NCI-H446 (cell line): ENCODE measurements at places on chromosomes 3 and 15.

- no peak for DNase-seq
Measured at GRCh38 chr3:53030619-53031449, 15.0 kb downstream of the SFMBT1 start.

- DNase-seq, result no peak
Measured at GRCh38 chr3:149278911-149279310, 54.5 kb downstream of the TM4SF18 start.

DNA sequence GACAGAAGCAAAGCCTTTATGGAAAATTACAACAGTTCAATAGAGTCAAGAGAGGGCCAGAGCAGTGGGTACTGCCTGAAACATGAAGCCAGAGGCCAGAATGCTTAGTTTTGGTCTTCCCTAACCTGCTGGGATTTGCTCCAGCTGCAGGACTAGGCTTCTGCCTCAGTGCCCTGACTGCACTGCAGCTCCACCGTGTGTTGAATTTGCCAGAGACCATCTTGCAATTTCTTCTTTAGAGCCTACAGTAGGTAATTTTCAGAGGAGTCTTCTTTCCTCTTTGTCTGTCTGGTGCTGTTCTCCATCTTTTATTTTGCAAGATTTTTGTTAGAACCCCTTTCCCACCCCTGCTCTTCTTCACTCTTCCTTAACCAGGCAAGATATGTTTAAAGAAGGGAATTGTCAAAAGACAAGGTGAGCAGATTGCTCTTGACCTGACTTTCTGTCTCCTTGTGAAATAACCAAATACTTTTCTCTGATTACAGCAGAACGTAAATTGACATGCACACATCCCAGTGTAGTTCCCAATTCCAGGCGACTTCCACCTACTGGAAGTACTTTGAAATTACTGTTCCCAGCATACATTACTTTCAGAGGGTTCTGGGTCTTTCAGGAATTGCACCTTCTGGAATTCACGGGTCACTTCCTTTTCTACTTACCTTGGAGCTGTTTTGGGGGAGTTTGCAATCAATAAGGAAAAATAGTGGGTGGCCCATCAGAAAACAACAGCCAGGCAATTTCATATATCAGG is 161.2 kb downstream of the MINAR1 start:
- no peak for DNase-seq

DNA sequence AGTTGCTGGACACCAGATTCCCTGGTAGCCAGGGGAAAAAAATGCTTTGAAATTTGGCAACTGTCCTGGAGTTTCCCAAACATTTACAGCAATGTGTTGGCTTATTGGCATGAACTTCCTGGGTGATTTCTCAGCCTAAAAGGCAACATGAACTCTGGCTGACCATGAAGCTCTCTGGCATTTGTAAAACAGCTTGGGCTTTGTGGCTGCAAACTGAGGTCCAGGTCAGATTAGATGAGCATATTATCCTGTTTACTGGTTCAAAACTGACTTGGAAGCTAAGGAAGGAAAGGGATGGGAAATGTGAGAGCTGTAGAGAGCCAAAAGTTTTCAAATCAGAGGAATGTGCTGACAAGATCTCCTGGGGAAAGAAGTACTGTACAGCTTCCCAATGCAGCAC is 139.0 kb downstream of the P3H2 start:
- no peak for DNase-seq

- no peak for DNase-seq
Measured at GRCh38 chr15:75891895-75892294, 11.8 kb upstream of the FBXO22 start.

DNA sequence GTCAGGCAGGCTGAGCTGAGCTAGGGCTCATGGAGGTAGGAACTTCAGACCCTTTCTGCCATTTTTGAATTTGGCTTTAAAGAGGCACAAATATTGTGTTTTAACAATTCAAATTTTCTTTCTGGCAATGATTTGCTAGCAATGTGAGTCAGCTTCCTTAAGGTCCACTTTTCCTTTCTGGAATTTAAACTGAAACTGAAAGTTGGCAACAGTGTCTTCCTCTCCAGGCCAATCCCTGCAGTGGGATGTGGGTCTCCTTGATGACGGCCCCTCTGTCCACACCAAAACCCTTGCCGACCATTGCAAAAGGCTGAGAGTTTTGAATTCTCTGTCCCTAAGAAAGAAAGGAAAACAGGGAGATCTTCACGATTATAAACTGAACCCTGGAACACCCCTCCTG is 27.1 kb downstream of the RPSA start:
- no peak for DNase-seq

DNA sequence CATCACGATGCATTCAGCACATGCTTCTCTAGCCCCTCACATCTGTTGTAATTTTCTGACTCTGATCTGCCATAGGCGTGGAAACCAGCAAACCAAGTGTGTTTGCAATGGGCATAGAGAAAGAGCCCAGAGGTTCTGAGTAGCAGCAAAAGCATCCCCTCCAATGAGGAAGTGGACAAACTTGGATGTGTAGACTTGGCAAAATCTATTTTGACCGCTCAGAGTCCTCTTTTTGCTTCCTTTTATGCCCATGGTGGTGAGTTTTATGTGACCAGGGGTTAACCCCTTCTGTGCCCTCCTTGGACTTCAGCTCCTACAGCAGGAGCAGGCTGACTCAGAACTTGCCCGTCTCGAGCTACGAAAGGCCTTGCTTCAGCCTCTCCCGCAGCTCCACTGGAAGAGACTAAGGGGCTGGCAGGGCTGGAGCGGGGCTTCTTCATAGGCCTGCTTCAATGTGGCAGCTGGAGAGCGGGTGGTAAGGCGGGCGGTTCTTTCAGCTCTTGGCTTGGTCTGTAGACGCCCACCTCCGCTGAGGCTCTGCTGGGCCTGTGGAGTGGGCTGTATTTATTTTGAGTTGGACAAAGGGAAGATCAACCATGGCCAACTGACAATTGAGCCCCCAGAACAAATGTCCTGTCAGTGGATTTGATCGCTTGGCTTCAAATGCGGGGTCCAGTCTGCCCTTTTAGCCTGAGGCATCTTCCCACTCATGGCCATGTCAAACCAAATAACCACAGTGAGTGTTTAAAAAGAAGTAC is 6.5 kb upstream of the ETV5 start:
- DNase-seq, result no peak

GRCh38 chr3:107837895-107838612 is 252.8 kb downstream of the CD47 start:
- DNase-seq, result no peak

GRCh38 chr15:57384024-57384423 is 7.7 kb downstream of the CGNL1 start:
- peak; percentile 53 for DNase-seq

GRCh38 chr15:81161160-81161673 is 27.1 kb downstream of the CFAP161 start:
- DNase-seq, result no peak

- DNase-seq, result no peak
Measured at GRCh38 chr3:71591101-71591500, 7.6 kb upstream of the FOXP1 start.

DNA sequence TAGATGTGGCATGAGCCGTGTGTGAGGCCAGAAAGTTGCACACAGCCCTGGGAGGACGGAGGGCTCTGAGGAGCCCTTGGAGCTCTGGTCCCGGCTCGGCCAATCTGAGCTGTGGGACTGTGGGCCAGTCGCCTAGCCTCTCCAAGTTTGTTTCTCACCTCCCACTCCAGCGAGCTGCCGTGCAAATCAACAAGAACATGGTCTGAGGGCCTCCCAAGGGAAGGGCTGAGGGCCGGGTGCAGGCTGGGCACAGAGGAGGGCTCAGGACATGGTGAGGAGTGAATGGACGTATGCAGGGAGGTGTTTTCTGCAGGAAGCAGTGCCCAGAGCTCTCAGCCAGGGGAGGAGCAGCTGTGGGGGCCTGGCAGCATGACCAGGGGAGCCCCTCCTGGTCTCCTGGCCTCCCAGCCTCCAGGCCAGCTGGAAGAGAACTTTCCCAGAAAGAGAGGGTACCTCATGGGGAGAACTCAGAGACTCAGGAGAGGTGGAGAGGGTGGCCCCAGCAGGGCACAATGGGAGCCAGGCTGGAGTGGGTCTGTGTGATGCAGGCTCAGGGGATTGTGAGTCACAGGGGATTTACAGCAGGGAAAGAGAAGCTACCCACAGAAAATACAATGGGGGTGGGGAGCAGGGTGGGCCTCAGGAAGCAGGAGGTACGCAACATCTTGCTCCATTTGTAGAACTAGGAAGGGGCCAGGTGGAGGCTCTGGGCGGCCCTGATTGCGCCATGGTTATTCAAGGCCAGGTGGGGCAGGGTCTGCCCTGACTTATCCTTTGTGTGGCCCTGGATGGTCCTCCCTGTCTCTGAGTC is 24.8 kb downstream of the PSTPIP1 start:
- DNase-seq, result no peak

- no peak for DNase-seq
Measured at GRCh38 chr3:147407498-147408187, 1.3 kb upstream of the ZIC4 start.

GRCh38 chr3:124217542-124217941 is 225.6 kb upstream of the ROPN1 start:
- DNase-seq, result no peak

- no peak for DNase-seq
Measured at GRCh38 chr3:196406811-196407470, 25.3 kb downstream of the UBXN7 start.

DNA sequence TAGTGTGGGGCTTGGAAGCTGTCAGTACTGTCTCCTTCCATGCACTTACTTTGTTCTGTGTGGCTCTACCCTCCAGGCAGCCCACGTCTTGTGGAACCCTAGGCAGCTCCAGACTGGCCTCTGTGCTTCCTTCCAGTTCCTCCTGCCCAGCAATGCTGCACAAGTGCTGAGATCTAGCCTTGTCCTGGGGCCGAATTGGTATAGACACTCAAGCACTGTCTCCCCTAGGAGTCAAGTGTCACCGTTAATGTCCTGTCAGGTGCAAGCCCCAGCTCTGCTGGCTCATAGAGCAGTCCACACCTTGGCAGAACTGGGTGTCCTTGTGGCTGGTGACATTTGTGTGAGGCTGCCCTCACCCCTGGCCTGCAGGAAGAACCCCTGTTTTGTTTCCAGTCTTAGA is 130.1 kb downstream of the EEFSEC start:
- no peak for DNase-seq

DNA sequence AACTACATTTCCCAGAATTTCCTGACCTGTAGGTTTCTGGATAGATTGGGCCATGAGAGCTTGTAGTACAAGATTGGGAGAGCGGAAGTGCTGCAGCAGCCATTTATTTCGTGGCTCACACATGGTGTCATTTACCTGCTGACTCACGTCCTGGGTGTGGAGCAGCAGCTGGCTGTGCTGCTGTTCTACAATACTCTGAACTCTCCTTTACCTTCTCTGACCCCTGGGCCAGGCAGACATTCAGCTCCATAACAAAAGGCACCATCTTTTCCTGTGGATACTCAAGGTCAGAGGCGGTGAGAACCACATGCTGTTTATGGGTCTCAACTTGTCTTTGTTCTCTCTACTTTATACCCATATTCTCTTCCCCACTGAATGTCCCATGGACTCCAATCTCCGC is 490.2 kb downstream of the IGSF11 start:
- no peak for DNase-seq

DNA sequence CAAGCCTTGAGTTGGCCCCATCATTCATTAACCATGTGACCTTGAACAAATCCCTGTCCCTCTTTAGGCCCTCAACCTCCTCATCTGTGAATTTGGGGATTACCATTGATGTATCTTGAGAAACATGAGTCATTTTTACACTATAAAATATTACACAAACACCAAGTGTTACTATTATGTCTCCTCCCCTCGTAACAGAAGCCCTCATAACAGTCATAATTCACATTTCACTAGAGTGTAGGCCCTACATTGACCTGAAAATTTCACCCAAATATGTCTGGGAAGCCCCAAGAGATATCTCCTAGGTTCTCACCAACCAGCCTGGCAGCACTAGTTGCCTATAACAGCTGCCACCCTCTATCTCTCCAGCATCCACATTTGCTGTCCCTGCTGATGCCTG is 15.8 kb upstream of the SLC6A1 start:
- no peak for DNase-seq

- DNase-seq, result no peak
Measured at GRCh38 chr15:32828507-32829186, 110.8 kb downstream of the GREM1 start.

DNA sequence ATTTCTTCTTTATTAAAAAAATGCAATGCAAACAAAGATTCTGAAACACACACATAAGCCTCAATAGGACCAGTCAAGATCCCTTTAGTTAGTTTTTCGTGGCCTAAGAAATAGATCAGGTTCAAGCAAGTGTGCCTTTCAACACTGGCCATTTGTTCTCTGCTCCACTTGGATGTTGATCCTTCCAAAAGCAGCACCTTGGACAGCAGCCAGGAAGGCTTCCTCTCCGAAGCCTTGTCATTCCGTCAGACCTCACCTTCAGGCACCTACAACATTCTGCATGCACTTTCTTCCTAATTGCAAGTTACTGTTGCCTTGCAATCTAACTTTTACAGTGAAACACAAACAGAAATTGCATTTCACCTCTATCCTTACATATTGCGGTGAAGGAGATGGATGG is 155.9 kb upstream of the FEZF2 start:
- no peak for DNase-seq

DNA sequence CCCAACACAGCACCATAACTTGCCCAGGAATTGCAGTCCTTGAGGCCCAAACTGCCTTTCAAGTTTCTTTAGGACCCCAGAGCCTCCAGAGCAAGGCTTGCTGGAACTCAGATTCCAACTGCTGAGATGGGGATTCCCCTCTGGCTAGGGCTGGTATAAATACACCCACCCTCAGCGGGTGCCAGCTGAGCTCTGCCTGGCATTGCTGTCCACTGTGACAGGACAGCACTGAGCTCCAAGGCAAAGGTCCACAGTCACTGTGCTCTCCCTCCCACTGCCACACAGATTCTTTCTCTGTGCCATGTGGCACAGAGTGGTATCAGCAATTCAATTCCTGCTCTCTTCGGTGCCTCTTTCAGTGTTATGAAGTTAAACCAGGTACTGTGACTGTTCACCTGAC is 304.2 kb upstream of the LMCD1 start:
- no peak for DNase-seq

- no peak for DNase-seq
Measured at GRCh38 chr3:39849992-39850715, 40.7 kb downstream of the MYRIP start.

- peak; percentile 1 for DNase-seq
Measured at GRCh38 chr3:192772240-192772894, 45.0 kb upstream of the FGF12 start.

GRCh38 chr15:45903283-45903682 is 268.5 kb downstream of the SQOR start:
- DNase-seq, result no peak
